ENCODE measurements at places on chromosomes 2 and 18. TPM values are rescaled to one million over a fixed set of nuclear protein-coding genes. Genes with fewer than 3 reads are reported as not detected.

- H3K36me3 ChIP-seq = no peaks in the 10 kb centered on the region
- H3K4me3 ChIP-seq = no peak overlapping the region
- DNase-seq = no peak
- H3K27ac ChIP-seq = no peak overlapping the region
- no peaks in the 10 kb centered on the region for H3K4me1 ChIP-seq
These were observed 89.1 kb upstream of the GCFC2 start for GRCh38 chr2:75799859-75800258.

AKAIN1 gene
- not detected for total RNA-seq

DNA sequence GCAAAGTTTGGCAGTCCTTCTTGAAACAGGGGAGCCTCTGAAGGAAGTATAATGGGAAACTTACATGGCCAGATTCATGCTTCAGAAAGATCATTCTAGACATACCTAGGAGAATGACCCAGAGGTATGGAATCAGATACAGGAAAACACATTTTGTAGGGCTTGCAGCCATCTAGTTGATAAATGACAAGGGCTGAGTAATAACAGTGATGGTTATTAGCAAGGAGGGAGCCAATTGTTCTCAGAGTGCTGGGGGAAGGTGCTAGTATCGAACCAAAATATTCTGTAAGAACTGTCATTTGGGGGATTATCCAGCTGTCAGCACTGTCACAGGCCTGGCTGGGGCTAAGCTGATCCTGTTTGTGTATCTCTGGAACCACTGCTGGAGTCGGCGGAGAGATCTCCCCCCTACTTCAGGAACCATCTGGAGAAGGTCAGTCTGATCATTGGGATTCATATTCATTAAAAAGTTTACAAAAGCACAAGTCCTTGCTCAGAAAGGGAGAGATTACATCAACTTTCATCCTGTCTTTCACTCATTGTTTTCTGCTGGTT is 113.8 kb upstream of the THSD7B start:
- H3K36me3 ChIP-seq = no peaks in the 10 kb centered on the region
- no peak overlapping the region for H3K27ac ChIP-seq
- no peaks in the 10 kb centered on the region for H3K4me1 ChIP-seq
- no peak overlapping the region for H3K4me3 ChIP-seq
- H3K27me3 ChIP-seq = no peaks in the 10 kb centered on the region

- peaks cover 9% of the 10 kb centered on the region for H3K36me3 ChIP-seq
- H3K4me1 ChIP-seq = no peaks in the 10 kb centered on the region
- H3K27ac ChIP-seq = peak overlapping the region; percentile 19
- no peak for DNase-seq
- H3K27me3 ChIP-seq = no peaks in the 10 kb centered on the region
- no peak overlapping the region for H3K4me3 ChIP-seq
These were observed 42.9 kb downstream of the SRBD1 start for GRCh38 chr2:45567974-45568789.

SALL3 gene
- not detected for total RNA-seq

GRCh38 chr2:1727796-1728474 is 16.4 kb downstream of the PXDN start:
- H3K4me1 ChIP-seq = peaks cover 34% of the 10 kb centered on the region
- no peaks in the 10 kb centered on the region for H3K36me3 ChIP-seq
- H3K27me3 ChIP-seq = peaks cover 3% of the 10 kb centered on the region

SLC19A3 gene
- total RNA-seq = 6.6 TPM

GRCh38 chr18:27636576-27637085 is 451.5 kb upstream of the CHST9 start:
- no peak for DNase-seq
- H3K4me1 ChIP-seq = no peaks in the 10 kb centered on the region
- no peaks in the 10 kb centered on the region for H3K36me3 ChIP-seq
- H3K27ac ChIP-seq = no peak overlapping the region
- no peaks in the 10 kb centered on the region for H3K27me3 ChIP-seq
- no peak overlapping the region for H3K4me3 ChIP-seq

PRKAG3 gene
- 0.26 TPM for total RNA-seq

HIBCH gene
- total RNA-seq = 26.8 TPM

DNA sequence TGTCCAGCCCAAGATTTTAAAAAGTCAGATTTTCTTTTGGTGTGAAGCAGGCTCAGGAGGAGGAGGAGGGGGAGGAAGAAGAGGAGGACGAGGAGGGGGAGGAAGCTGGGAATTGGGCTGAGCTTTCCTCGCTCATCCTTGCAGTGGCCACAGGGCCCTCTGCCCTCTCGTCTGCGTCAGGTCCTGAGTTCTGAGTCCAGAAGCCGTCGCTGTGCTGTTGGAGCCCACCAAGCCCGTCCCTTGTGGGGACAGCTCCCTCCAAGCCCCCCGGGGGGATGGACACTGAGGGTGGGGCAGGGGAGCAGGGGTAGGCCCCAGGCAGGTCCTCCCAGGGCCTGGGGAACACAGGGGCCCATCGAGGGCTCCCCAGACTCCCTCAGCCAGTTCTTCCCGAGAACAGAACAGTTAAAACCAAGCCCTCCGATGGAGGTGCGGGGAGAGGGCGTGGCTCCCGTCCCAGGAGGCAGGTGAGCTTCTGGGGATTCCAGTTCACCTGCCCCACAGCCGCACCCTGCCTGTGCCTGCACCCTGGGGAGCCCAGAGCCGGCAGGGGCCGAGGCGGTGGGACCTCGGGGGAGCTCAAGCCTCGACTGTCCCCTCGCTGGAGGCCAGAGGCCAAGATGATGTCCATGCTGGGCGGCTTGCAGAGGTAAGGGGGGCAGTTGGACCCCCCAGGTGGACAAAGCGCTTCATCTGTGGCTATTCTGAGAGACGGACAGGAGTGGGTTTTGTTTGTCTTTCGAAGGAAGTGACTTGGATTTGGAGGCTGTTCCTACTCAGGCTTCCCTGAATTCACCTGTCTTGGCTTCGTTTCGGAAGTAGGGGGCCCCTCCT is at the start of gene GAL3ST2:
GAL3ST2 (plus strand) TSS at position 487 of the 834 bp plus-strand sequence; CDS start at position 621, 134 bp downstream.
- DNase-seq = no peak
- H3K4me3 ChIP-seq = no peak within 1 kb of the TSS
- peaks cover 13% of the 10 kb centered on the region for H3K4me1 ChIP-seq
- no peaks in the 10 kb centered on the region for H3K36me3 ChIP-seq

CFAP221 gene
- not detected for total RNA-seq

GRCh38 chr2:158773121-158773520 is 22.0 kb upstream of the DAPL1 start:
- H3K36me3 ChIP-seq = no peaks in the 10 kb centered on the region
- no peaks in the 10 kb centered on the region for H3K27me3 ChIP-seq
- no peak for DNase-seq
- no peak overlapping the region for H3K4me3 ChIP-seq
- H3K27ac ChIP-seq = no peak overlapping the region

MC5R gene
- total RNA-seq = 0.26 TPM

DNA sequence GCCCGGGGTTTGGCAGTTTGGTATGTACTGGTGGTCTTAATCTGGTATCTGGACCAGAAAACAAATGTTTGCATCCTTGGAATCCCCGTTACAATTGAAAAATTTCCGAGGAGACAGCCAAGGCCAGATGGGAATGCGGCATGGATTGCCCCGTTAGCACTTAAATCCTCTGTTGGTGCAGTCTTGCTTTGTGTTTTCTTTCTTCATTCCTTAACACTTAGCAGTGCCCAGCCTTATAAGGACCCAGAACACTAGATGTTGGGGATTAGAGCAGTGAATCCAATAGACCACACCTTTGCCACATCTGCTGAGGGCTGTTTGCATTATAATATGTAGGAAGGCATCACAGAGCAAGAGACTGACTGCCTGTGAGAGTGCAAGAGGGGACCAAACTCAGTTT is 12.8 kb upstream of the ZNF532 start:
- no peaks in the 10 kb centered on the region for H3K27me3 ChIP-seq
- H3K27ac ChIP-seq = no peak overlapping the region
- no peaks in the 10 kb centered on the region for H3K36me3 ChIP-seq
- H3K4me3 ChIP-seq = no peak overlapping the region

DNA sequence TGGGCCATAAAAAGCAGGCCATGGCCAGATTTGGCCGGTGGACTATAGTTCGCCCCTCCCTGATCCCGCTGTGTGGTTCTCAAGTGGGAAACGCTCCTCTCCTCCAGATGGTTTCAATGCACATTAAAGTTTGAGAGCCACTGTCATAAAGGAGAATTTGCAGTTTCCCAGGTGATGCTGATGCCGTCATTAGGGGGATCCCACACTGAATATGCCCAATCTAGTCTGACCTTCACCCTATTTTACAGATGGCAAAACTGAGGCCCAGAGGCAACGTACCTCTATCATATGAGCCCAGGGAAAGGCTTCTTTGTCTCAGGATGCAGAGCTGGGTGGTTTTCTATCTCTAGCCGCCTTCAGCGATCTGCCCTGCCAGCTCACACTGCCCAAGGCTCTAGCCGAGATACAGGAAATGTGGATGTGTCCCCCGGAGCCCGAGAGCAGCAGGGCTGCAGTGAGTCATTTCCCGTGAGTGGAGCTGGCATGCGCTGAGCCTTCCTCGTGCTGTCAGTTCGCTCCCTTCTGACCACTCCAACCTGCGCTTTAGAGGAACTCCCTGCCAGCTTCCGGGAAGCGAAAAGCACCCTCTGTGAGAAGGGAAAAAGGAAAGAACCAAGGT is 116.2 kb downstream of the SMAD7 start:
- peak; percentile 79 for DNase-seq
- H3K27ac ChIP-seq = no peak overlapping the region
- H3K27me3 ChIP-seq = no peaks in the 10 kb centered on the region
- no peak overlapping the region for H3K4me3 ChIP-seq
- peaks cover 36% of the 10 kb centered on the region for H3K4me1 ChIP-seq

ALPG gene
- total RNA-seq = not detected

- H3K4me1 ChIP-seq = no peaks in the 10 kb centered on the region
- DNase-seq = no peak
- H3K4me3 ChIP-seq = no peak overlapping the region
- H3K36me3 ChIP-seq = no peaks in the 10 kb centered on the region
- no peaks in the 10 kb centered on the region for H3K27me3 ChIP-seq
- no peak overlapping the region for H3K27ac ChIP-seq
These were observed 228.7 kb upstream of the SLC8A1 start for GRCh38 chr2:40680547-40680946.

LRP1B gene
- 2.7 TPM for total RNA-seq

CABYR gene
- 0.76 TPM for total RNA-seq

DNA sequence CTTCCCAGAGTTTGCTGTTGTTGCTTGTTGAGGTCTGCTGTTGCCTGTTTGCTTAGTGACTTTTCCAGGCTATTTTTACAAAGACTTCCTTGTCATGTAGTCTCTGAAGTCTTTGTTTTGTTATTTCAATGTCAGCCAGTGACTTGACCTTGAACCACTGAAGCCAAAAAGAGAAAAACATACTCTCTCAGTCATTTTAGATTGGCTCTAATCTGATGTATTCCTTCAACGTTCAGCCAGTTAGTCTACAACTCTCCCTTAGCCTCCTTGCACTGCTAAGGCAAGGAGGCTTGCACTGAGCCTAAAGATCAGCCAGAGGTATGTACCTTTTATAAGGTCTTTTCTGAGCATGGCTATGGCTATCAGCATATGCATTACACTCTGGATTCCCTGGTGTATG is 27.9 kb downstream of the KIAA1328 start:
- H3K4me1 ChIP-seq = no peaks in the 10 kb centered on the region
- DNase-seq = no peak
- H3K27me3 ChIP-seq = no peaks in the 10 kb centered on the region
- no peak overlapping the region for H3K27ac ChIP-seq

DNA sequence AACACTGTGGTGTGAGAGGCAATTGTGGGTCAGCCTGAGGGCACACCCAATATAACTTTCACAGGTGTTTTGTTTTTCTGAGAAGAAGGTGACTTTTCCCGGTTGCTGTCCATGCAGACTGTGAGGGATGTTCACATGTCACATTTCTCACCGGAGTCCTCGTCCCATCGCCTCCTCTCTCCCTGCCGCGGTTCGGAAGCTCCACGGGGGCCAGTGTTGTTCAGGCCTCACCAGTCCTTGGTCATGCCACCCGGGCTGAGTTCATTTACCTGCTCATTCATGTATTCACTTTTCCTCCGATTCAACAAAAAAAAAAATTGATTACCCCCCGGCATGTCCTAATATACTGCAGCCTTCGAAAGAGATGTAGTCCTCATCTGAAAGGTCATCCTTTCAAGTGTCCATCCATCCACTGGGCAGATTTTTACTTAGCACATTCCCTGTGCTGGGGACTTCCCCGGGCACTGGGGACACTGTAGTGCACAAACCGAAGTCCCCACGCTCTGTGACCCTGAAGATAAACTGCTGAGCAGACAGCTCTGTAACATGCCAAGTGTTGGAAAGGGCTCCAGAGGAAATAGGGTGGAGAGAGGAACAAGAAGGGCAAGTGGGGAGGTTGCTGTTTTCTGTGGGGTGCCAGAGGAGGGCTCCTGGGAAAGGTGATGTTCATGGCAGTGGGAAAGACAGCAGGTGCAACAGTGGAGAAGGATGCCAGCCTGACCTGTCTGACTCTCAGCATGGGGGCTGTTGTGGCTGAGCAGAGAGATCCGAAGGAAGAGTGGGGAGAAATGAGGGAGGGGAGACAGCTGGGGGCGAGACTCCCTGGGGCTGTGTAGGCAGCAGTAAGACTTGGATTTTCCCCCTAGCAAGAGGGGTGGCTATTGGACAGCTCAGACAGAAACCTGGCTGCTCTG is 22.4 kb downstream of the LRRFIP1 start:
- no peaks in the 10 kb centered on the region for H3K4me1 ChIP-seq
- no peak for DNase-seq
- H3K27ac ChIP-seq = no peak overlapping the region
- H3K36me3 ChIP-seq = peaks cover 4% of the 10 kb centered on the region
- no peak overlapping the region for H3K4me3 ChIP-seq

DNA sequence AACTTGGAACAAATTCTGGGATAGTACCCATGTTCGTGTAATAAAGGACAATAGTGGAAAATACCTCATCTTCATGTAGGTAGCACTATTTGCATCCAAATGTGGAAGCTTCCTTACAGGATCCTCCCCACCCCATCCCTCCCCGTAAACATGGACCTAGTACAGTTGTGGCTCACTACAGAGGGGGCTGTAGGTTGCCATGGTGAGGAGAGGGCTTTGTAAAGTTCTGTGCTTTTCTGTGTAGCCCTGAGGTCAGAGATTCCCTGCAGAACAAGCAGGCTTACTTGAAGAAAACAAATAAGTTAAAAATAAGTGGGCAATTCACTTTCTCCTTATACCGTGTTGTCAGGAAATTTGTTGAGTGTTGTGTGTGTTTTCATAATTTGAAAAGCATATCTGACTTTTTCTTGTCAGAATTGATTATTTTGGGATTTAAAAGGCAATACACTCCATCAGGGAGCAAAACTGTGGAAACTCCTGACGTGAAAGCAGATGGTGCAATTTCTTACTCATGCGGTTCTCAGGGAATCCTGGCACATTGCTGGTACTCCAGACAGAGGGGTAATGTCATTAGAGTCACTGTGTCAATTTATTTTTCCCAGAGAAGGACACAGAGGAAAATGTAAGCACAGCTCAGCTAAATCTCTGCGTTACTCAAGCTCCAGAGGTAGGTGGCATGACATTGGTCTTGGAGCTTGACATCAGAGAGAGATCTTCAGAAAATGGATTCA is 174.2 kb upstream of the LHCGR start:
- no peak overlapping the region for H3K4me3 ChIP-seq
- H3K36me3 ChIP-seq = no peaks in the 10 kb centered on the region
- no peaks in the 10 kb centered on the region for H3K27me3 ChIP-seq
- no peak overlapping the region for H3K27ac ChIP-seq
- H3K4me1 ChIP-seq = no peaks in the 10 kb centered on the region

GRCh38 chr2:81542119-81542518 is 1237.6 kb upstream of the LRRTM1 start:
- H3K27me3 ChIP-seq = no peaks in the 10 kb centered on the region
- H3K36me3 ChIP-seq = no peaks in the 10 kb centered on the region
- no peak overlapping the region for H3K4me3 ChIP-seq
- no peaks in the 10 kb centered on the region for H3K4me1 ChIP-seq

- no peaks in the 10 kb centered on the region for H3K36me3 ChIP-seq
- H3K4me3 ChIP-seq = peak overlapping the region; percentile 47
- peaks cover 99% of the 10 kb centered on the region for H3K27me3 ChIP-seq
- no peak for DNase-seq
These were observed 899 bp downstream of the RAX start for GRCh38 chr18:59272221-59272888.
